ENCODE measurements at places on chromosomes 11 and 22.

GRCh38 chr22:30490399-30490798 is 15.1 kb downstream of the SEC14L4 start:
- DNase-seq: no peak

GRCh38 chr11:33005175-33005574 is 10.5 kb upstream of the DEPDC7 start:
- no peak for DNase-seq

- DNase-seq: no peak
Observed at GRCh38 chr11:2530855-2531200, 86.0 kb downstream of the KCNQ1 start.

DNA sequence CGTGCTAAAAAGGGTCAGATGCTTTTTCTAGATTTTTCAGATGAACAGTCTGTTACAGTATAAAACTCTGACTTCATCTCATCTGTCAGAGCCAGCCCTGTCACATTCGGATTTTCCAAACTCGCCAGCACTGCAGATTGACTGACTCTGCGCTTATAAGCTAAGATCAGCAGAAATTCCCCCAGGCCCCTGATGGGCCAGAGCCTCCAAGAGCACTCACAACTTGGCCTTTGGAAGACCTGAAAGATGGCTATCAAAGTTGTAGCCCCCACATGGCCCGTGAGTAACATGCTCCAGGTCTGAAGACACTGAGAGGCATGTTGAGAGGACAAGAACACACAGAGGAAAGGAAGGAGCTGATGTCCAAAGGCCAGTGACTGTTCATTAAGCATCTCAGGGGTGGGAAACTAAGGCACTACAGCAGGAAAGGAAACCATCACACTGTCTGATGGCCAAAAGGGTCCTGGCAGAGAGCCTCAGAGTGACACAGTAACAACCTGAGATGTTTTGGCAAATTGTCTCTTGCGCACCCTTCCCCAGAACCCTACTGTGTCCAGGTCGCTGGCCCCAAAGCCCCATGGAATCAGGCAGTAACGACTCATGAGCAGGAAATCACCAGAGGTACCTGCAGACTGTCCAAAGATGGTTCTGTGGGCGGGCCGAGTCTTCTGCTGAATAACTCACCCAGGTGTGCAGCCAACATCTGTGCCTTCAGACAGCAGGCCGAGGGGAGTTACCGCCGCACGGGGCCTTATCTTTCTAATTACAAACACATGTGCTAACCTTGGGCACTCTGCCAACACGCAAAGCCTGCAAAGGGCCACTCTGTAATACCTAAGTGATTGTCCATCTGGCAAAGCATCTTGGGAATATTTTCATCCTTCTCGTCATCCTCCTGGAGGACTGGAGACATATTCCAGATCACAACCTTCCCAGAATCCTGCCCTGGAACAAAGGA is 23.6 kb downstream of the HIRA start:
- peak; percentile 81 for DNase-seq

DNA sequence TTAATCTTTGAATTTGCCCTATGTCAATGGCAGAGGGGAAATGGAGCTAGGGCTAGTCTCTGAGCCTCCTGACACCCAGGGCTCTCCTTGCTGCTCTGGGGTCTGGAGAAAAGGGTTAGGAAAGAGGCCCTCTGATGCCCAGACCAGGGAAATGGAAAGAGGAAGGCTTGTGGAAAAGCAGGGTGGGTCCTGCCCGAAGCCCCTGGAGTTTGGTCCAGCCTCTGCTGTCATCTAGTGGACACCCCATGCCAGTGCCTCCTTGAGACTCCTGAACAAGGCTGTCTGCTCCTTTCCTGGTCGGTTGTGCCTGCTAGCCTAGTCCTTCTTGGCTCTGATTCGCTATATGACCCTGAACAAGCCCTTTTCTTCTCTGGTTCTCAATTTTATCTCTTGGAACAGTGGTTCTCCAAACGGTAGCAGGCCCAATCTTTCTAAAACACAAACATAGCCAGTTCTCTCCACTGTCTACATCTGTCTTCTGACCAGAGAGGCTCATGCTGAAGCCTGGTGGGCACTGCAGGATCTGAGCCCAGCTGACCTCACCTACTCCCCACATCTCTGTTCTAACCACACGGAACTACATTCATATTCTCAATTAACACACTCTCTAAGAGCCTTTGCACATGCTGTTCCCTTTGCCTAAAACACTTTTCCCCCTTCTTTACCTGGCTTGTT is 8.8 kb upstream of the PLA2G3 start:
- peak; percentile 87 for DNase-seq
